ENCODE measurements at places on chromosomes 6 and 20.

- DNase-seq, result no peak
Measured at GRCh38 chr20:8656335-8656734, 412.6 kb upstream of the PLCB4 start.

DNA sequence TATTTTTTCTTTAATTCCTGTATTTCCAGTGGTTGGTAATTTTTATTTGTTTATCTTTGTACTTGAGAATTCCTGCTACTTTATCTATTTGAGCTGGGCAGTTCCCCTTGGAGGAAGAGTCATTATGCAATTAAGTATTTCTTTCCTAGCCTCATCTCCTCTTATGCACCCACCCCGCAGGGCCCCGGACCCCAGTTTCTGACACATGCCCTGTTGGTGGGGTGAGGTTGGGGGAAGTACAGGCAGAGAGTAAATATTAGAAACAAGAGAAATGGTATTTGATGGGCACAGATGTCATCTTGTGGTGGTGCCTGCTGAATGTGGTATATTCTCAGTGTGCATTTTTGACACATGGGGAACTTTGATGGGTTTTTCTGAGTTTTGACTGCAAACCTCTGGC is 602.7 kb upstream of the NOX3 start:
- no peak for DNase-seq

- no peak for DNase-seq
Measured at GRCh38 chr6:112284603-112285002, 30.2 kb upstream of the LAMA4 start.

- no peak for DNase-seq
Measured at GRCh38 chr6:148827416-148828045, 80.7 kb downstream of the UST start.

DNA sequence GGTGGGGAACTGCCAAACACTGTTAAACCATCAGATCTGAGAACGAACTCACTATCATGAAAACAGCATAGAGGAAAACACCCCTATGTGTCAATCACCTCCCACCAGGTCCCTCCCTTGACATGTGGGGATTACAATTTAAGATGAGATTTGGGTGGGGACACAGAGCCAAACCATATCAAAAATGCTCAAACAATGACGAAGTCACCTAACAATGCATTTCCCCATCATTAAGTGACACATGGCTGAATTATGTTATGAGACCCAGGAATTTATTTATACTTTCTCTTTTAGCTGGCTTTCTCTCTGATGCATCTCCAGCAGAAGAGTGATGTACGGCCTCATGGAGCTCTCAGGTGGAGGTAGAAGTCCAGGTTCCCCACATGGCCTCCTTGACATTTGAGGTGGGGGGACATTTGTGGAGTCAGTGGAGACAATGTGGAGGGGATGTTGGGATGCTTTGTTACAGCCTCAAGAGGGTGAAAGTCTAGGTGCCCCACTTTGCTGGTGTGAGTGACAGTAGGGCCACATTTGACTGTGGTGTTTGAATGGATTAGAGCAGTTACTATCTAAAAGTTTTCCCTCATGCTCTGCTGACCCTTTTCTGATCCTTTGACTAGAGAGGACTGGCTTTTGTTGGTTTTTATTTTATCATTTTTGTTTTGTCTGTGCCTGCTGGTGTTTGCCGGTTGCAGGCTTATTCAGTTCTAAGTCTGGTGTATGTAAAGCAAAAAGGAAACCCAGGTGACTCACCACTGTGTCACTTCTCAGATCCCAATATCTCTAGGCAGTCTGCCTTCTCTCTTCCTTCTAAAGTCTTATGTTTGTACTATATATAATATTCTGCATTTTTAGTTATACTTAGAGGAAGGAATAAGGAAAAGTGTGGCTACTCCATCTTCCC is 18.5 kb upstream of the DCBLD1 start:
- peak; percentile 59 for DNase-seq

DNA sequence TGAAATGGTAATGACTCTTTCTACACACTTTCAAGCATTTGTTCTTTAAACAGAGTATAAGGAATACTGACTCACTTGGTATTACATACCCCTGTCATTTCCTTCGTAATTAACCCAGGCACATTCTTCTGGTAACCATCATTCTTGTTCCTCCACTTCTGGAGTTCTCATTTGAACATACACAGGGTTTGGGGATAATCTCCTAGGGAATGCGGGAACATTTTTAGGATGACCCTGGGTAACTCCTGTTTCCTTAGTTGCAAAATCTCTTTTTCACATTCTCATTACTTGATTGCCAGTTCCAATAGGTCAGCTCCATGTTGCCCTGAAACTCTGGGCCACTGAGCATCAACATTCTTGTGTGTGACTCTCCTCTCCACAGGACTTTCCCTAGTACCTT is 51.5 kb upstream of the E2F3 start:
- DNase-seq, result peak; percentile 91

All from fibroblast of villous mesenchyme (primary cell).